ENCODE measurements at places on chromosomes 3 and 15.

DNA sequence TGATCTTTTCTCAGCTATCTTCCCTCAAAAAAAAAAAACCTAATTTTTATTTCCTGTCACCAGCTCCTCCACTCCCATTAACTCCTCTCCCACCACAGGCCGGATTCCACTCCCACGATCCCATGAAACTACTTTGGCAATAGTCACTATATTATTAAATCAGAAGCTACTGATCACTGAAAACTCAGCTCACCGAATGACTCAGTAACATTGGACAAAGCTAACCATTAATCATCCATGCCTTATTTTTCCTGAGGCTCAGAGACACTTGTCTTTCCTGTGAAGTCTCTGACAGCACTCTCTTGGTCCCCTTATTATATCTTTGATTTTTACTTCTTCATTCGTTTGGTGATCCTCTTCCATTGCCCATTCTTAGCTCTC, 260.2 kb downstream of the CGGBP1 start:
- DNase-seq, result no peak

DNA sequence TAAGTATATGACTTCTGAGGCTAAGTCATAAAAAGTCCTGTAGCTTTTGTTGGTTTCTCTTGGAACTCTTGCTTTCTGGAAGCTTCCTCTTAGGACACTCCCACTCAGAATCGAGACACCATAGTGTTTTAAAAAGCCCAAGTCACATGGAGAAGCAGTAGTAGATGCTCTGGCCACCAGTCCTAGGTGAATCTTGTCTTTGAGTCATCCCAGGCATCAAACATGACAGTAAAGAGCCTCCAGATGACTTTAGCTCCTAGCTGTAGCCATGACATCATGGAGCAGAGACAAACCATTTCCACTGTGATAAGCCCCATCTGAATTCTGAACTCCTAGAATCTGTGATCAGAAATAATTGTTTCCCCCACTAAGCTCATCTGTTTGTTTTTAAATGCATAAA, 42.1 kb downstream of the ISL2 start:
- DNase-seq, result no peak

DNA sequence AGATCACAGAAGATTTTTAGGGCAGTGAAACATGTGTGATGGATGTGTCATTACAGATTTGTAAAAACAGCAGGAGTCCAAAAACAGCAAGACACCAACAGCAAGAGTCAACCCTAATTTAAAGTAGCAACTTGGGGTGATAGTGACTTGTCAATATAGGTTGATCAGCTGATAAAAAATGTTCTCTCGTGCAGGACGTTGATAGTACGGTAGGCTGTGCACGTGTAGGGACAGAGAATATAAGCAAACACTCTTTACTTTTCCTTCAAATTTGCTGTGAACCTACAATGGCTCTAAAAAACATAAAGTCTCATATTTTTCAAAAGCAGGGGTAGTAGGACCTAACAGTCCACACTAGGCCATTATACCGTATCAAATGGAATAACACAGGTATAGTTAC, 120.8 kb downstream of the STAG1 start:
- no peak for DNase-seq

- DNase-seq, result no peak
Observed at GRCh38 chr3:196207159-196207832, 3.9 kb downstream of the ZDHHC19 start.

GRCh38 chr15:81910355-81911021, 135.3 kb downstream of the MEX3B start:
- DNase-seq, result no peak

- no peak for DNase-seq
Observed at GRCh38 chr15:85439996-85440395, 59.6 kb downstream of the AKAP13 start.

Data from H54 (cell line).